ENCODE measurements at places on chromosomes 12 and 14.
A peak's percentile ranks its signal among the peaks of the same experiment; 100 is the strongest.

GRCh38 chr14:76461886-76462285 lies 85.9 kb downstream of the ESRRB start:
- no peak for DNase-seq

- no peak for DNase-seq
Measured at GRCh38 chr14:54001189-54001878, 44.7 kb upstream of the BMP4 start.

DNA sequence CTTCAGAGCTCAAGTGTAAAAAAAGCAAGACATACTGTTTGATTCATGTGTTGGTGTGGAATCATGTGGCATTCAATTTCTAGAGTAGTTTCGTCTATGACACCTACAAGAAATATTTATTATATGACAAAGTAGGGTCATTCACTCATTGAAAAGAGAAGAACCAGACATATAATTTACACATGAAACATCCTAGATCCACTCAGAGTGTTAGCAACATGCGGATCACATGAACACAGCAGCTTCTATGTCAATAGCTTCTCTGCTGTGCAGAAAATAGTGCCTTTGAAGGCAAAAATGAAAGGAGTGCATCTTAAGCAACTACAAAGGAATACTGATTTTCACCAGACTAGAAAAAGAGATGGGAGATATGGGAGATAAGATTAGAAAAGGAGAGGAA lies 569.8 kb downstream of the RPS29 start:
- DNase-seq = no peak

DNA sequence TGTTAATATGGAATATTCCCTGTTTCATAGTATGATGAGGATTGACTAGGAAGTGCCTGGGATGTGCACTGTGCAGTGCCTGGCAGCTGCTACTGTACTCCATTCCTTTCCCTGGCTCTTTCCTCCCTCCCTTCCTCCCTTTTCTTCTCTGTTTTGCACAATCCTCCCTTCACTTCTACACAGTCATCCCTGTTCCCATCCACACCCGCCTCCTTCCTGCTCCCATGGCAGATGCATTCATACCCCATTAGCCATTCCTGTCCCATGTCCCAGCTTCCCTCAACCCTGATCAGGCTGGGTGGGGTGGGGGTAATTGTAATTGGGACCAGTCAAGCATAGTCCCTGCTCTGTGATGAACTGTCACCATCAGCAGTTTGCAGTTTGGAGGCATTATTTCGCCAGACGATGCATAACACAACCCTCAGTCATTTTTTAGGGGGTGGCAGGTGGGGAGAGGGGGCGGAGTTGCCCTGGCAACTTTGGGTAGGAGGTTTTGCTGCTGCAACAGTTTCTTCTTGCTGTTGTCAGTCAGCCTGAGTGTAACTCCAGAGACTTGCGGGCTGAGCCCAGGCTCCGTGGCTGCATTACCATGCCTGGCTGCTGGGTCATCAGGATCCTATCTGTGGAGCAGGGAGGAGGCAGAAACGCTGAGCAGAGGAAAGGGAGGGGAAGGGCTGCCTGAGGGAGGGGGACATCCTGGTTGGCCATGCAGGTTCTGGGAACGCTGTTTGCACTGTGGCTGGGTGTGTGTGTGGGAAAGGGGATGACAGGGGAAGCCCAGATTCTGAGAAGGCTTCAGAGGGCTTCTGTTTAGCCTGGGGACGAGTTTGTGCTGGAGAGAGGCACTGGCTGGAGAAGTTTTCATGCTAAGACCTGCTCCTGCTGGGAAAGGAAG lies 4.1 kb upstream of the KRT84 start:
- DNase-seq = no peak

- no peak for DNase-seq
Measured at GRCh38 chr12:55937981-55938380, 7.0 kb downstream of the DGKA start.

DNA sequence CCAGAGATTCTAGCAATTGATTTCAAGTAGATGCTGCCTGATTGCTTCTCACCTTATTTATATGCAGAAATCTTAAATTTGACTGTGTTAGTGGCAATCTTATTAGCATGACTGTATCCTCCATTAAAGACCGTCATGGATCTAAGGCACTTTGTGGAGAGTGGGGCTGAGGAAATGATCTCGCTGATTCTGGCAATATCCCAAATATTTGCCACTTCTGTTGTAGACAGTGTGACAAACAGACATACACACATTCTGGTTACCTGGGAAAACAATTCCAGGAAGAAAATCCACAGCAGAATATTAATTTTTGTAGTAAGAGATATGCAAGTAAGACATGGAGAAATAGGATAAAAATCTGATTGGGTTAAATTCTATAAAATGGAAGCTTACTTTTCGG lies 269.0 kb upstream of the G2E3 start:
- DNase-seq = no peak

GRCh38 chr12:112809684-112810083 lies 18.1 kb downstream of the RPH3A start:
- DNase-seq = no peak

DNA sequence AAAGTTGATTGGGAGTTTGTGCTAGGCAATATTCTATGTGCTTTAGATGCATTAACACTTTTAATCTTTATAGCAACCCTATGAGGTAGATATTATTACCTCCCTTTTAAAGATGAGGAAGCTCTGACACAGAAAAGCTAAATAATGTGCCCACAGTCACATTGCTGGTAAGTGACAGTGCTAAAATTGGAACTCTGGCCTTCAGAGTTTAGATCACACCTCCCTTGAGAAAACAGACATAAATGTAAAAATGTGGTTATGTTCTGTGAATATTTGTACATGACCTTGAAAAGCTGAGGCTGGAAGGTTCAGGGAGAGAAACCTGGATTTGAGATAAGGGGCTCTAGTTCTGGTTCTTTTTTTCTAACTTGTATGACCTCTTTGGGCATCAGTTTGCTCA lies 1.9 kb downstream of the ABHD4 start:
- no peak for DNase-seq

DNA sequence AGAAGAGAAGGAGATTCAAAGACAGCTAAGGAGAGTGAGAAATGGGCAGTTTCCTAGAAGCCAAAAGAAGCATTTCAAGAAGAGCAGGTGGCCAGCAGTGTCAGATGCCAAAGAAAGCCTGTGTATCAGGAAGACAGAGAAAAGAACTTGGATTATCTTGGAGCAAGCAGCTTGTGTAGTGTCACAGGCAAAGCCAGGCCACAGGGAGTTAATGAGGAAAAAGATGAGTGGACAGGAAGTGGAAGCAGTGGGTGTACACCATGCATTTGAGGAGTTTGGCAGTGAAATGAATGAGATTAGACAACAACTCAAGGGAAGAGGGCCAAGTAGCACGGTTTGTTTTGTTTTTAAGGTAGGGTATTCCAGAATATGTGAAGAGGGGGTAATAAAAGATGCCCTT lies 5.6 kb upstream of the MYH7 start:
- DNase-seq = no peak

- no peak for DNase-seq
Measured at GRCh38 chr14:101191101-101191720, 287.7 kb upstream of the RTL1 start.

- DNase-seq = no peak
Measured at GRCh38 chr12:90311561-90311960, 602.9 kb upstream of the ATP2B1 start.

DNA sequence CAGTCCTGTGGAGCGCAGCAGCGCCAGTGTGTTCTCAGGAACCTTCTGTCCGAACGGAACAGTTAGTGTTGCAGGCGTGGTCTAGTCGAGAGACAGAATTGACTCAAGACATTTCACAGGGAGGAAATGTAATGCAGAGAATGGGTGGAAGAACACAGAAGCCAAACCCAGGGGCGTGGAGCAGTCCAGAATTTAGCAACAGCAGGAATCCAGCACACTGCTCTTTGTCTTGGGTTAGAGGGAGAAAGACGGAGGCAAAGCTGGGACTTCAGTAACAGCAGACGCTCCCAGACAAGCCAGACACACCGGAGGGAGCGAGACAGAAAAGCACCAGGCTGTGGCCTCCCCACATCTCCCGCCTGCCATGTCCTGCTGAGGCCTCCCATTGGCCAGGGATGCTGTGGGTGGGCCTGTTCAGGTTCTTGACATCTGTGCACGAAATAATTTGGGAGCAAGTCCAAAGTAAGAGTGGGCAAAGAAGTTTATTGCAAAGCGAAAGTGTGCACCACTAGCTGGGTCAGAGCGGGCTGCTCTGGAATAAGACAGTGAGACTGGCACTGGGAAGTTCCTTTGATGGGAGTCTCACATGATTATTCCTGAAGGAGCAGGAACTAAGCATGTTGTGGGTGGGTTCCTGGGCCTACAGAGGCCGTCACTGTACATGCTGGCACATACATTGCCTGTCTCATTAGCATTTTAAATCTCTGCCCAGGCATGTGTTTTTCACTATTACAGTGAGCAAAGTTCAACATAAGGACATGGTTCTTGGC lies 339.3 kb upstream of the SFSWAP start:
- no peak for DNase-seq

DNA sequence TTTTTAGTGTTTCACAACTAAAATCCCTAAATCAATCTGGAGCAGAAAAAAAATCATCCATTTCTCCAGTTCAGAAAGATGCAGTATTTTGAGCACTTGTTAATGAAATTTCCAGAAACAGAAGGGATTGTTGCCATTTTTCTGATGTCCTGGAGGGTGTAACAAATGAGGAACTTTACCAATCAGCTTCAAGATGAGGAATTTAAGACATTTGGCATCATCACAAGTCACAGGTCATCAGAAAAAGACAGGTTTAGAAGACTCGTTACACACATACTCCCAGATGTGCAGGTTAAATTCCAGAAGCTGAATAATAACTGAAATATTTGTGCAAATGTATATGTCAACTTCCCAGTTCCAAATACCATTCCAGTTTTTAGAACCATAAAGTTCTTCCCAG lies 482 bp upstream of the PSMC1 start:
- no peak for DNase-seq

DNA sequence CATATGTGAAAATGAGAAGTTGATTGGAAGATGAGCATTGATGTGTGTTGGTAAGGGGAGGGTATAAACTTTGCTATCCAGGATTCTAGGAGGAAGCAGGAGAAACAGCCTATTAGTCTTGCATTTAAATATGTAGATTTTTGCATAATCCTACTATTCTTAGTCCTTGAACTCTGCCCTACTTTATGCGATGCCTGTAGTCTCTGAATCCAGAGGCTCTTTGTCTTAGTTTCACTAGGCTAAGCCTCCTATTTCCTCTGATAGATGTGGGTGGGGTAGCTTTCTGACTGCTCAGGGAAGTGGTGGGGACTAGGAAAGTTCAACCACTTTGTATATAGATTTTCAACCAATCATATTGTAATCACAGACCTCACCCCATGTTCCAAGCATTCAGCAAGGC lies 49.5 kb upstream of the KCNC2 start:
- DNase-seq = no peak

DNA sequence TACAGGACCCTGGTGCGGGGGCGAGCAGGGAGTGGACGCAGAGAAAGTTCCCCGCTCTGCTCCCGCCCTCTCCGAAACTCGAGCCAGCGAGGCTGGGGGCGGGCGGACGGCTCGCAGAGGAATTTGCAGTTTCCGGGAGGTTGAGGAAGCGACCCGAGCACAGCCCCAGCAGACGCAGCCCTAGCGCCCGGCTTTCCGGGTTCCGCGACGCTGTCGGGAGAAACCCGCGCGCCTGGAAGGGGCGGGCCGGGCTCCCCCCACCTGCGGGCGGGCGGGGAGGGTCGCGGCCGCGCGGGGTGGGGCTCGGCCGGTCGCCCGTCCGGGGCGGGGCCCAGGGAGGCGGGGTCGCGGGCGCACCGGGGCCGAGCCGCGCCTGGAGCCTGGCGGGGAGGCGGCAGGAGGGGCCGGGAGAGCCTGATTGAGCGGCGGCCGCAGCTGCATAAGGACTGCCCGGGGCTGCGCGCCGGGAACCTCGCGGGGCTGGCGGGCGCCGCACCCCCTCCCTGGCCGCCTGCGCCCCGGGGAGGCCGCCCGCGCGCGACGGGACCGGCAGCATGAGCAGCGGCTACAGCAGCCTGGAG lies at the start of gene RASSF3:
Gene RASSF3, plus strand, starts transcription at position 417 of the 581 bp plus-strand sequence. Its CDS starts 138 bp downstream, at position 555.
- peak; percentile 61 for DNase-seq

GRCh38 chr12:54059668-54060067 lies 6.0 kb downstream of the HOXC4 start:
- no peak for DNase-seq

- DNase-seq = no peak
Measured at GRCh38 chr14:85252011-85252410, 277.9 kb upstream of the FLRT2 start.

- peak; percentile 91 for DNase-seq
Measured at GRCh38 chr12:6943389-6943721, 261 bp upstream of the RNU7-1 start.

GRCh38 chr12:102675672-102676071 lies 195.3 kb upstream of the IGF1 start:
- no peak for DNase-seq

GRCh38 chr12:71201136-71201679 lies 43.4 kb upstream of the TSPAN8 start:
- DNase-seq = no peak

- no peak for DNase-seq
Measured at GRCh38 chr12:50061171-50061570, 3.8 kb downstream of the ASIC1 start.

DNA sequence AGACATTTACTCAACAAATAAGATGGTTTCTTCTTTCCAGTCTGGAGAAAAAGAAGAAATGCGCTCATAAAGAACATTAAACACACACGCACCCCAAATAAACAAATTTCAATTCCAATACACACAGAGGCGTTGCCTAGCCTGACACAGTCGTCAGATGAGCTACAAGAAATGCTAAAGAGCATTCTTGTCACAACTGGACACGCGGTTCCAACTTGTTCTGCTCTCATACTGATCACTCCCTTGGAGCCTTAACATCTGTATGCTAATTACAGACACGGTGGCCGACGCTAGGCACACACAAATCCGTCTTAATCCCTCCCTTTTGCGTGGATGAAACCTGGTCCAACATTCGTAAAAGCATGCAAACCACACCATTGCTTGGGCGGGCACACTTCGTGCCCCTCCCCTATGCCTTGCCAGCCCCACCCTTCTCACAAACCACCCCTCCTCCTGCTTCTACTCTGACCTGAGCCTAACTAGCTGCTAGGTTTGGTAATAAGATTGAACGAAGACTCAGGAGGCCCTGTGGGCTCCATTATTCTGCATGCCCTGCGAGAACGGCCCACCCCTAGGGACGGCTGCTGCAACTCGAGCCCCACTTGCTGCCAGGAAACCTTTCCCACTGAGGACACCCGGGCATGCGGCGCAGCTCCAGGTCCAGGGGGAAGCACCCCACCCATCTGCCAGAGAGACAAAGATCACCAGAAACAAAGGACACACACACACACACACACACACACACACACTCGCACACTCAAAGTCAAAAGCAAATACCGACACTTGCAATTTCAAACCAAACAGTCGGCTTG lies 1.2 kb downstream of the KCNK10 start:
- DNase-seq = no peak

- no peak for DNase-seq
Measured at GRCh38 chr12:124438437-124439056, 128.9 kb downstream of the NCOR2 start.

GRCh38 chr12:52221912-52222457 lies 11.1 kb upstream of the KRT7 start:
- DNase-seq = no peak

GRCh38 chr14:96979611-96980074 lies 182.5 kb downstream of the VRK1 start:
- no peak for DNase-seq

All from GM12892 (cell line).